GM13976 (cell line): ENCODE measurements at places on chromosomes 12 and 14.

GRCh38 chr14:60287452-60287851, 38.4 kb downstream of the PPM1A start:
- DNase-seq, result no peak

DNA sequence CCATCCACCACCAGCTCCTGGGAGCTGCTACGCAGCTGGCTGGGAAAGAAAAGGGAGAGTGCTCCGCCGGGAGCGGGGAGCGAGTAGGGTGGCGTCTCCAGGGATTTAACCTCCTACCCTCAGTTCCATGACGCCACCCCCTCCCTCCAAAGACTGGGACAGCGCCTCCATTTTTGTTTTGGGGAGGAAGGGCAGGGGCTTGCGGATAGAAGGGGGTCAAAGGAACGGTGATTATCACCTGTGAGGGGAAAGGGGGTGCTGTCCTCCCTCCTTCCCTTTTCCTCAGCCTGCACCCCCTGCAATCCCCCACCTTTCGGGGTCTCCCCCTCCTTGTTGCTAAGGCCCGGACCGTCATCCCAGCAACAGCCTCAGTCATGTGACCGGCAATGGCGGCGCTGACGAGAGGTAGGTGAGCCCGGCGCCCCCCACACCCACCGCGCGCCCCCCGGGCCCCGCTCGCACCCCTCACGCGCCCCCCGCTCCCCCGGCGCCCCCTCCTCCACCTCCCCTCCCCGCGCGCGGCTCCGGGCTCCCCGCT, at the start of gene DTX3:
Gene DTX3, plus strand, starts transcription at position 371 of the 538 bp plus-strand sequence. CDS start 1,694 bp downstream, outside the sequence.
- peak; percentile 78 for DNase-seq

GRCh38 chr14:68662392-68662791, 130.5 kb downstream of the ZFP36L1 start:
- DNase-seq, result no peak

DNA sequence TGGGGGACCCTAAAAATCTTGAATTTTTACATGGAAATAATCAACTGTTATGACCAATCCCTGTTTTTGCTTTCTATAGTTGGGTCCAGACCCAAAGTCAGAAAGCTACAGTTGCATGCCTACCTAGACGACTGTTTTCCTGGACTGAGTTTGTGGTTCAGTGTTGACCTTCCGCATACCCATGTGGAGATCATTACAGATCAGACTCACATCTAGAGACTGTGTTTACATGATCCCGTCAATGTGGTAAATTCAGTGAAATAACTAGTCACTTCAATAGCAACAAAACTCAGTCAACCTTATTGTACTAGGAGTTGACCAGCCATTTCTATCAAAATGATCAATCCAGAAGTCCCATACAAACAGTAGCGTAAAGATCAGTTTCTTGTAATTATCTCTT, 257.6 kb downstream of the EGLN3 start:
- DNase-seq, result no peak

- DNase-seq, result no peak
Observed at GRCh38 chr12:80175307-80175930, 76.1 kb downstream of the OTOGL start.

DNA sequence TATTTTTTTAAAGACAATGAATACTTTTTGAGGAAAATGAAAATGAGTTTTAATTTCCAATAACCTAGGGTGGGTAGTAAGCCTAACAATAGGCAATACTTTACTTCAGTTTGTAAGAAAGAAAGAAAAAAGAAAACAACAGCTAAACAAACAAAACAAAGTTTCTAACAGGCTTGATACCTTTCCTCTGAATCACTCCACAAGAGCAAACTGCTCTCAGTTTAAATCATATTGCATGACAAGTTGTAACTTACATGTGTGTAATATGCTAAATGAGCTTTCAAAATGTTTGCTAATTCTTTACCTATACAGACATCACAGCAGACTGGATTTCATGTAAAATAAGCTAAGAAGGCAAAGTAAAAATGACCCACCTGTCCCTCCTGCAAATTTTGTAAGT, 6.7 kb upstream of the LMO3 start:
- DNase-seq, result no peak
